ENCODE measurements at places on chromosomes 7 and 10.

DNA sequence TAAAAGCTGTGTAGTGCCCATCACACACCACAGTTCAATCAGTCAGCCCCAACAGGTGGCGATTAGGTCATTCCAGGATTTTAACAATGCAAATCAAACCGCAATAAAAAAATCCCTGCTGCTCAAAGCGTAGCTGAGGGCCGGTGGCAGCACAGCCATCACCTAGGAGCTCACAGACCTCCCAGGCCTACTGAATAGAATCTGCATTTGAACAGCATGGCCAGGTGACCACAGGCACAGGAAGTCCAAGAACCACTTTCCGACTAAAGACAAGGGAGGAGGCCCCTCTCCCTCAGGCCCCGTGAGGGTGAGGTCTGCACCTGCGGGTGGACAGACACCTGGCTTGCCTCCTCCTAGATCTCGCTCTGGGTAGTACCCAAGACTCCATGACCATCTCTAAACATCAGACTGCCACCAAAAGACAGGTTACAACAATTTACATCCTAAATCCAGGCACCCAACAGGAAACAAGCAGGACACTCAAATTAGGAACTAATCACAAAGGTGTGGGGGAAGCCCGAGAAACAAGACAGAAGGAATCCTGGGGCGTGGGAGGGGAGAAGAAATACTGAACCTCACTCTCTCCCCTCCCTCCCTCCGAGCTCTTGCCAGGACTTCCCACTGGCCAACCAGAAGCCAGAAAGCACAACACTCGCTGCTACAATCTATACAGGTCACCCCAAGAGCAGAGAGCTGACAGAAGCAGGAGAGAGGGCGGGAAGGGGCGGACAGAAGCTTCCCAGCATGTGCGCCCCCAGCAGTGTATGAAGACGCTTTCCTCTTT is 19.2 kb downstream of the GNA12 start:
- no peak overlapping the region for H3K4me3 ChIP-seq
- peaks cover 4% of the 10 kb centered on the region for H3K36me3 ChIP-seq
- peaks cover 24% of the 10 kb centered on the region for H3K4me1 ChIP-seq
- no peaks in the 10 kb centered on the region for H3K27me3 ChIP-seq
- DNase-seq, result no peak

DNA sequence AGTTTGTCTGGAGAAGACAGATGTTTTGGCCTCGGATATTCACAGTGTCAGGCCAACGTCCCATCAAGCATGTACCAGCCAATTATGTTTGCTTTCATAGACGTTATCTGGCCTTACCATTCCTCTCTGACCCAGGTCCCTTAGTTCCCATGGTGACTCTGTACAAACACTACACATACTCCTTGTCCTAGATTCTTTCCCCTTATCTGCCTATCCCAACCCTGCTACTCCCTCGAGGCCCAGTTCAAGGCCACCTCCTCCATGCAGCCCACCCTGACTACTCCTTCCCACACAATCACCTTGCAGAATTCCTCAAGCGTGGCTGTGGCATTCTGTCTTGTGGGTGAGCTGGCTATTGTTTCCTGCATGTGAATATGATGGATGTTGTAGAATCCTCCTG is 155.2 kb downstream of the PRKAG2 start:
- DNase-seq, result no peak
- H3K4me1 ChIP-seq, result peaks cover 3% of the 10 kb centered on the region

DNA sequence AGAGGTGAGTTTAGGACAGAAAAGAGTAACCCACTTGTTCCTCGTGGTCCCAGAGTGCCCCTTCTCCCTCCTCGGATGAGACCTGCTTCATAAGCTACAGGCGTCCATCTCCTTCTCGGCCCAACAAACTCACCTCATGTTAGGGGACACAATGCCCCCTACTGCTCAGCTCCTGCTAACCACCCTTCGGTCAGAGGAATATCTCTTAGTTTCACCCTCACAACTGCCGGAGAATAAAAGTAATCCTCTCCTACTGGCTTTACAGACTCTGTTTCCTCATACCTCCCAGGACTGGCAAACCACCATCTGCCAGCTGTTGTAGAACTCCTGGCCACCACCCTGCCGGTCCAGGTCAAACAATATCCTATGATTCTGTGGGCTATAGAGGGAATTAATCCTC is 3.2 kb downstream of the AKR1B15 start:
- H3K27me3 ChIP-seq, result peaks cover 11% of the 10 kb centered on the region
- no peak for DNase-seq
- H3K27ac ChIP-seq, result no peak overlapping the region
- H3K4me3 ChIP-seq, result no peak overlapping the region

- H3K27me3 ChIP-seq, result no peaks in the 10 kb centered on the region
- peaks cover 93% of the 10 kb centered on the region for H3K36me3 ChIP-seq
- no peak overlapping the region for H3K4me3 ChIP-seq
Observed at GRCh38 chr10:11326241-11326640, 285.2 kb downstream of the USP6NL start.

DNA sequence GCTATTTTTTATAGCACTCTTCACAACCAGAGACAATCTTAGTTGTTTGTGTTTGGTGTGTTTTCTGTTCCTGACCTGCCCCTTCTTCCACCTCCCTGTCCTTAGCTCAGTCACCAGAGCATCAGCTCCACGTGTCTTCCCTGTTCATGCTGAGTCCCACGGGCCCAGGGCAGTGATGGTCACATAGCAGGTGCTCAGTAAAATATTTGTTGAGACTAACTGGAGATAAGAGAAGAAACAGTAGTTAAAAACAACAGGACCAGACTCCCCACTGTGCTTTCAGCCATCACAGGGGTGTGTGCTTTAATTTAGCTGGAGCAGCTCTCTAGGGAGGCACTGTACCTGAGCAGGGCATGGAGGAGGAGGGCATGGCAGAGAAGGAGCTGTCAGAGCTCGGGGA is 307.3 kb upstream of the ZNF32 start:
- no peaks in the 10 kb centered on the region for H3K4me1 ChIP-seq
- peaks cover 7% of the 10 kb centered on the region for H3K27me3 ChIP-seq
- no peak overlapping the region for H3K4me3 ChIP-seq
- DNase-seq, result no peak

DNA sequence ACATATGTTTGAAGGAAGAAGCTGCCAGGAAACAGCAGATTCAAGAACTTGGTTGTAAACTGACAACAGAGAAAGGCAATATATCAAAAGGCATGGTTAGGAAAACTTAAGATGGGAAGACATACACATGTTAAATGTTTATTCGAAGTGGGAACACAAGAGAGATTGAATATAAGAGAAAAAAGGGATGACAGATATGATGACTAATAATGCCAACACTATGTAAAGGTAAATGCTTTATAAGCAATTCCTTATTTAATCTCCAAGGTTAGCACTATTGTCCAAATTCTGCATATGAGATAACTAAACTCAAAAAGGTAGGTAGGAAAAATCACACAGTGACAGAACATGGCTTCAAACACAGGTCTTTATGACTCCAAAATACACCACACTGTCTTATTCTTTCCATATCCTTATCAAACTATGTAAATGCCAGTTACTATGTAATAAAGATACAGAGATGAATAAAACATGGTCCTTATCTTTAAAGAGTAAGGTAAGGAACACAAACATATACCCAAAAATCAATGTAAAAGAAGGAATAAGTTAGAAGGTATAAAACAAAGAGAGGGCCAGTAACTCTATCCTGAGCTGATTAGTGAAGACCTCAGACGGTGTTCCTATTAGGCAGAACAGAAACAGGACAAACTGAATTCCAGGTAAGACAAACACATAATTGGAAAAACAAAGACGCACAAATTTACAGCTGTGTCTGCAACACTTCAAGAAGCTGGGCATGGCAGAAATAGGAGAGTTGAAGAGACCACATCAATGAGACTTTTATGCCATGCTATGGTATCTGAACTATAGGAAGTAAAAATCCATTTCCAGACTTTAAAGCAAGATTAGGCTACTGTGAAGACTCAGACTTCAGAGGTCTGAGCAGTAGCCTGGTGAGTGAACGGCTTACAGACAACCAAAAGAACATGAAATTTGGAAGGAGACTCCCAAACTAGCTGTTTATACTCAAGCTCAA is 56.1 kb downstream of the ABI1 start:
- no peaks in the 10 kb centered on the region for H3K27me3 ChIP-seq
- H3K4me3 ChIP-seq, result no peak overlapping the region
- DNase-seq, result no peak
- H3K36me3 ChIP-seq, result peaks cover 9% of the 10 kb centered on the region
- peaks cover 55% of the 10 kb centered on the region for H3K4me1 ChIP-seq

DNA sequence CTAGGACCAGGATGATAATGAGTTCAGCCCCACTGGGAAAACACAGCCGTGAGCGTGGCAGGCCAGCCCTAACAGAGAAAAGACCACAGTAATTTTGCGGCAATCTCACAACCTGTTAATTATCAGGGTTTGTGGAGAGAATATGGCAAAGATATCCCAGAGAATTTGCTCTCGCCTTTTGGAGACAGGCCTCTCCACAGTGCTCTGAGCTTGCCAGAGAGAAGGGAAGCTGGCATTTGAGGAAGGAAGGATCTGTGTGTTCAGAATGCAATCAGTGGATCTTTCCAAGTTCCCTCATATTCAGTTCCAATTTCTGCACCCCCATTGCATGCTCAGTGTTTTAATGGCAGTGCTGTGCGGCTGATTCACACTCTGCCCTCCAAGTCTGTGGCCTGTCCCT is 60.2 kb downstream of the PLPP4 start:
- no peak overlapping the region for H3K4me3 ChIP-seq
- H3K36me3 ChIP-seq, result no peaks in the 10 kb centered on the region
- no peak overlapping the region for H3K27ac ChIP-seq
- H3K27me3 ChIP-seq, result no peaks in the 10 kb centered on the region
- no peaks in the 10 kb centered on the region for H3K4me1 ChIP-seq
- DNase-seq, result no peak

- H3K27ac ChIP-seq, result no peak overlapping the region
- H3K4me1 ChIP-seq, result no peaks in the 10 kb centered on the region
- H3K27me3 ChIP-seq, result peaks cover 46% of the 10 kb centered on the region
- DNase-seq, result no peak
- no peak overlapping the region for H3K4me3 ChIP-seq
Observed at GRCh38 chr10:122112625-122113160, 123.7 kb downstream of the TACC2 start.

- H3K4me1 ChIP-seq, result no peaks in the 10 kb centered on the region
- DNase-seq, result no peak
- no peak overlapping the region for H3K4me3 ChIP-seq
- H3K27ac ChIP-seq, result no peak overlapping the region
- no peaks in the 10 kb centered on the region for H3K27me3 ChIP-seq
Observed at GRCh38 chr10:126956712-126957108, 51.5 kb downstream of the DOCK1 start.

DNA sequence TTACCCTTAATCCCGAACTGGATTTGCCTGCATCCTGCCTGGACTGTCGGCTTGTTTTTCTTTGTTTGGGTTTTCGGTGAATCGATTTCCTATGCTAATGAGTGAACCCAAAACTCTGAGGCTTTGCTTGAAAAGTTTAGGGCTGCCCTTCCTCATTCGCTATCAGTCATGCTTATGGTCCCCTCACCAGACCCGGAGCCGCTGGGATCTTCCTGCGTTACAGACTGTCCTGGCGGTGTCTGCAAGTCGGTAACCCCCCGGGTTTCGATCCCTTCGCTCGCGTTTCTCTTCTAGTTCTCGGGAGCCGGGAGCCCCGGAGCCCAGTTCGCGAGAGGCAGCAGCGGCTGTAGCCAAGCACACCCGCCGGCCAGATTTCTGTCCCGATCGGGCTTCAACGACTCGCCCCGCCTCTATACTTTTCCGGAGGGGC is 2.2 kb downstream of the EMX2 start:
- H3K27ac ChIP-seq, result peak overlapping the region; percentile 22
- no peak overlapping the region for H3K4me3 ChIP-seq
- peaks cover 79% of the 10 kb centered on the region for H3K27me3 ChIP-seq
- no peaks in the 10 kb centered on the region for H3K36me3 ChIP-seq

DNA sequence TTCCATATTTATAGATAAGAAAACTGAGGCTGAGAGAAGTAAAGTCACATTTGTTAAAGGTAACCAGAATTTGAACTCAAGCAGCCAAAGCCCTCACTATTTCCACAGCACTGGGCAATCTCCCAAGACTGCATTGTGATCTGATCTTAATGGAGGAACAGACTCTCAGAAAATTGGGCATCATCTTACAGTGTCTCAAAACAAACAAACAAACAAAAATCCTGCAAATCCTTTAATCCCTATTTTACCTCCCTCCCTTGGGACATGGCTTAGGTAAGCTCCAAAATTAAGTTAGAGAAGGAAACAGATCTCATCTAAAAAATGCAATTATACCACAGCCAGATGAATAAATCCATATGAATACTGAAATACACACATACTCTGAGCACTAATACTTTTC is 57.5 kb downstream of the FHIP2A start:
- no peak overlapping the region for H3K4me3 ChIP-seq
- H3K4me1 ChIP-seq, result peaks cover 19% of the 10 kb centered on the region
- H3K27me3 ChIP-seq, result peaks cover 18% of the 10 kb centered on the region

- H3K4me1 ChIP-seq, result peaks cover 6% of the 10 kb centered on the region
- no peak for DNase-seq
- peaks cover 78% of the 10 kb centered on the region for H3K36me3 ChIP-seq
- no peak overlapping the region for H3K27ac ChIP-seq
Observed at GRCh38 chr7:105118612-105119600, 104.9 kb downstream of the KMT2E start.

DNA sequence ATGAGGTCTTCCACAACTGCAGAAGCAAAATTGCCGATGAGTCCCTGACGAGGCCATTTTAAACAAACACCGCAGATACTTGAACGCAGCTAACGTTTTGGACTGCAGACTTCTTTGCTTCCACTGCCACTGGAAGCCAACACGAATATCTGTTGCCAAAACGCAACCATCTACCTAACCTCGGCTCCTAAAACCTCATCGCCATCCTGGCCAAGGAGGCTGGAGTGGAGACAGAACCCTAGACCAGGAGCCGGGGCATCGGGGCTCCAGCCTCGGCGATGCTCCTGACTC is 493 bp downstream of the WDR91 start:
- peaks cover 34% of the 10 kb centered on the region for H3K4me1 ChIP-seq
- peak overlapping the region; percentile 95 for H3K4me3 ChIP-seq
- no peaks in the 10 kb centered on the region for H3K27me3 ChIP-seq
- peaks cover 7% of the 10 kb centered on the region for H3K36me3 ChIP-seq
- DNase-seq, result peak; percentile 14
- H3K27ac ChIP-seq, result peak overlapping the region; percentile 96

- peak overlapping the region; percentile 64 for H3K27ac ChIP-seq
- peaks cover 21% of the 10 kb centered on the region for H3K4me1 ChIP-seq
- DNase-seq, result peak; percentile 72
- H3K4me3 ChIP-seq, result peak overlapping the region; percentile 18
Observed at GRCh38 chr10:132571650-132572544, 34.3 kb downstream of the INPP5A start.

DNA sequence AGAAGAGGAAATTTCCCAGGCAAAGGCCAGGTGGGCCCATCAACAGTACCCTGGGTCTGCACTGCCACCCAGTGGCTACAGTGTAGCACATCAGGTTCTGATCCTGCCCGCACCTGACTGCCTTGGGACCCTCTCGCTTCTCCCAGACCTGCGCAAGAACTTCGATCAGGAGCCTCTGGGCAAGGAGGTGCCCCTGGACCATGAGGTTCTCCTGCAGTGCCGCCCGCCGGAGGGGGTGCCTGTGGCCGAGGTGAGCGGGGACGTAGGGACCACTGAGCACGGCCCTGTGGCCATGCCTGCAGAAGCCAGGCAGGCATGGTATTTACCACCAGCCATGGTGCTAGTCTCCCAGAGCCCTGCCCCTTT is 33.9 kb upstream of the SLC29A3 start:
- no peaks in the 10 kb centered on the region for H3K27me3 ChIP-seq
- DNase-seq, result no peak

All from activated T-helper 2 cell treated with anti-CD3 and anti-CD28 coated beads, Interferon-gamma antibody, Interleukin-2, Interleukin-4, amounts not matched to agents 10 μg/mL and 5 μg/mL and 100 μg/mL, durations not matched to agents 14 hours and 24 hours and 36 hours (primary cell).